Pulmonary artery endothelial cell (primary cell): ENCODE measurements at places on chromosomes 1 and 21.

GRCh38 chr1:65830306-65830705 is 37.6 kb downstream of the PDE4B start:
- no peak for DNase-seq

DNA sequence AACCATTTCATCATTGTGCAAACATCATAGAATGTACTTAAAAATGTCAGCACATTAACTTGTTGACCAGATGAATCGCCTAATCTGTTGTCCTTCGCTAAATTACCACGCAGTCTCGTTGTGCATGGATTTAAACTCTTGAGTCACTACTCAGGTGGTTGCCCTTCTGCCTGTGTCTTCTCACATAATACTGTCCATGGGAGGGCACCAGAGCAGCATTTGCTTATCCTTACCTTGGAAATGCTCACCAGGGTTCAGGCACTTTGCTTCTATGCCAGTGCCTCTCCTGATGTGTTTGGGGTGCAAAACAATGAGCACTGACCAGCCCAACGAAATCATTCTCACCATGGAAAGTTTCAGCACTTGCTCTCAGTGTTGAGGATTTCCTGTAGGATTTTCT is 559.9 kb downstream of the RWDD3 start:
- DNase-seq, result no peak

DNA sequence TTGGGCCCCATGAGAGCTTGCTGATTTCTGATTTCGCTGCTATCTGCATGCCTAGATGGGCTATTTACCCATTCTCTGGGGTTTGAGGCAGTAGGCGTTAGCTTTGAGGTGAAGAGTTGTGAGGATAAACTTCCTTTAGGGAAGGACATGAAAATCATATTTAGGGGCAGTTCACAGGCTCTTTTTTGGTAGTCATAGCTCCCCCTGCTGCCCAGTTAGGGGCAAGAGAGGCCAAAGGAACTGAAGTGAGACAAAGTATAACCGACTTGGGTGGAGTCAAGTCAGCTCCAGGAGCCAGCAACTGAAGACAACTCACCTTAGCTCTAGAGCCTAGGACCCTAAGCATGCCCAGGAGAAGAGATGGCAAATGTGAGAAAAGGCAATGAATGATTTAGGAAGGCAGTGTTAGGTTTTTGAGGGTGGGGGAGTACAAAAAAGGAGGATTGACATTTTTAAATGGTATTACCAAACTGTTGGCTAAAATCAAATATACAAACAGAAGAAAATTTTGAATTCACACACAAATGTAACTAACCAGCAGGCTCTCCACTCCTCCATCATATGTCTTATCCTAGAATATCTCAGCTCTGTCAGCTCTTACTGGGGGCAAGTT is 625.2 kb downstream of the LMO4 start:
- DNase-seq, result peak; percentile 36

DNA sequence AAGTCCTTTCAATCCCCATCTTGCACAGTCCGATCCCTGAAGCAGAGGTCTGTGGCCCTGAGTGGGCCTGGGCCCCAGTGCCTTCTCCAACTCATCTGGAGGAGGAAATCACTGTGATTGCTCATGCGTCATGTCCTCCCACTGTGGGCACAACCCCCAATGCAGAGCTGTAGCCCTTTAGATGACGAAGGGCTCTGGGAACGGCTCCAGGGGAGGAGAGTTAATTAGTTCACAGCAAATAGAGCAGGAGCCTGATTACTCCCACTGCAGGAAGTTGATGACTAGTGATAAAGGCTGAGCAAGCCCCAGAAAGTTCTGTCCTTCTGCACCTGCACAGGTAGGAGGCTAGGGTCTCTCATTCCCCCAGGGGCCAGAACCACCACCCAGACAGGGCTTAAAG is 111.5 kb downstream of the CCDC185 start:
- no peak for DNase-seq

DNA sequence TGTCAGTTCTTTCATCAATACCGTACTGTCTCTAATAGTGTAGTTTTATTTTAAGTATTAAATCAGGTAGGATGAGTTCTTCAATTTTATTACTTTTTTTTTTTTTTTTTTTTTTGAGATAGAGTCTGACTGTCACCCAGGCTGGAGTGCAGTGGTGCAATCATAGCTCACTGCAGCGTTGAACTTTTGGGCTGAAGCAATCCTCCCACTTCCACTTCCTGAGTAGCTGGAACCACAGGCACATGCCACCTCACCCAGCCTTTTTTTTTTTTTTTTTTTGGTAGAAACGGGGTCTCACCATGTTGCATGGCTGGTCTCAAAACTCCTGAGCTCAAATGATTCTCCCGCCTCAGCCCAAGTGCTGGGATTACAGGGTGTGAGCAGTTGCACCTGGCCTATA is 44.3 kb downstream of the INAVA start:
- no peak for DNase-seq

DNA sequence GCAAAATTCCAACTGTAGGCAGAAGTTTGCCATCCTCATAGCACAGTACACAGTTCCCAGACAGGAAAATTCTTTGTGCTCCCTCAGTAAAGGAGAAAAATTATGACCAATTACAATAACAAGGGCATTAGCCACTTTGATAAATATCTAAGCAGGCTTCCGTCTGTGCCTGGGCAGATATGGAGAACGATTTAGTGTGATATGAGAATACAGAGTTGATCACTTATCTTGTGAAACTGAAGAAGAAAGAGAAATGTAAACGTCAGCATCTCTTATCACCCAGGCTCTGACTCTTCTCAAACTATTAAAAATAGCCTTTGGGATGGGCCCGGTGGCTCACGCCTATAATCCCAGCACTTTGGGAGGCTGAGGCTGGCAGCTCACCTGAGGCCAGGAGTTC is 54.5 kb upstream of the TIAM1 start:
- DNase-seq, result no peak

DNA sequence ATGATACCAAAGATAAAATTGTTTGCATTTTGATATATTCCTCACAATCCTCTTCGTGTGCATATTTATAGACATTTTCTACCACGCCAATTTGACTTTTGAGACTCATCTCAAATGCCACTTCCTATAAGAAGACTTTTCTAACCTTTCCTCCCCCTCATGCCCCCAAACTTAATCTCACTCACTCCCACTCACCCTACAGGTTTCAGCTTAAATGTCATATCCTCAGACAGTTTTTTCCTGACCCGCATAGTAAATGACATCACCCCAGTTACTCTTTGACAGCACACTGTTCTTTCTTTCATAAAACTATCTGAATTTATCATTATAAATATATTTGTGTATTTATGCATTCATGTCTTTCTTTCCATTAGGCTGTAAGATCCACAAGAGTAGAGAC is 29.6 kb upstream of the RGS8 start:
- no peak for DNase-seq

GRCh38 chr1:178470411-178470960 is 26.3 kb downstream of the CLEC20A start:
- no peak for DNase-seq

GRCh38 chr1:167904652-167905130 is 9.2 kb downstream of the ADCY10 start:
- DNase-seq, result no peak
